EH (cell line): ENCODE measurements at places on chromosomes 3 and 15.
A peak's percentile ranks its signal among the peaks of the same experiment; 100 is the strongest.

GRCh38 chr15:39704235-39704634 is 78.4 kb downstream of the FSIP1 start:
- DNase-seq = no peak

DNA sequence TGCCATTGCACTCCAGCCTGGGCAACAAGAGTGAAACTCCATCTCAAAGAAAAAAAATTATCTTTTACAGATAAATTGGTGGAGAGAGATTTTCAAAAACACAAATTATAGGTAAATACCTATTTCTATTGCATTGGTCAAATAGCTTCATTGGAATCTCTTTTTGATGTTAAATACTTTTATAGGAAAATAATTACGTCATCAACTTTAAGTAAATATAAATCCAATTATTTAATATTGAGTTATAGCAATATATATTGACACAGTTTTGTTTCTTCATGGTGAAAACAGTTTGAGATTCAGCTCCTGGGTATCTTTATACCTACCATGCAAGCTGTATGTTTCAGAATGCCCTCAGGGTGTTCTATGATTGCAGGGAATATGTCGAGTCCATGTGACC is 172.1 kb downstream of the TP63 start:
- DNase-seq = no peak

GRCh38 chr3:128420289-128420688 is 46.4 kb downstream of the DNAJB8 start:
- DNase-seq = no peak

- DNase-seq = no peak
Measured at GRCh38 chr15:52151353-52151752, 38.8 kb upstream of the BCL2L10 start.

GRCh38 chr3:62453448-62453847 is 80.1 kb upstream of the FEZF2 start:
- no peak for DNase-seq

DNA sequence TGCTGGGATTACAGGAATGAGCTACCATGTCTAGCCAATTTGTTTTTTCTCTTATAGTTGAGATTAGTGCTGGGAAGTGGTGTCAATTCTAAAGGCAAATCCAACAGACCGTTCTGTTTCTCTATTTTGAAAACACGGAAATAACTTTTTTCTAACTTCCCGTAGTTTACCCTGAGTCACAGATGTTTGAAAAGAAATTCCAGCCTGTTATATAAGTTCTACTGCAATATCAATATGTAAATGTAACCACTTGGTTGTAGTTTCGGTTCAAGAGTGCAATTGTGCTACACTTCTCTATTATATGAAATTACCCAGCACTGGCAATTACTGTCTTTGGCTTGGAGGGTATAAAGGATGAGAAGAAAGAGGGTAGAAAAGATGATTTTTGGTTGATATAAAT is 22.3 kb upstream of the GNB4 start:
- DNase-seq = no peak

GRCh38 chr3:142878649-142879300 is 10.1 kb downstream of the PCOLCE2 start:
- no peak for DNase-seq

DNA sequence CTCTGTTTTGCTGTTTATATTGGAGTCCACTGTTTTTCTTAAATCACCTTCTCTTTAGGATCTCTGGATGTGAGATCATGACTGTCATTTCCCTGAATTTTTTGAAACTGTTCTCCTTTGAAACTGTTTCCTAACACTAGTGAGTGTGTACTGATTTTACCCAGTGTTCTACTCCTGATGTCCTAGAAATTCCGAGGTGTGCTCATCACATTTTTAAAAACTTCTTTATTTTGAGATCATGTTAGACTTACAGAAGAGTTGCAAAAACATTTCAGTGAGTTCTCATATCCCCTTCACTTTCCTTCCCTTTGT is 292.6 kb downstream of the NFKBIZ start:
- DNase-seq = no peak

GRCh38 chr15:42035435-42035761 is 14.6 kb upstream of the PLA2G4E start:
- DNase-seq = peak; percentile 55

DNA sequence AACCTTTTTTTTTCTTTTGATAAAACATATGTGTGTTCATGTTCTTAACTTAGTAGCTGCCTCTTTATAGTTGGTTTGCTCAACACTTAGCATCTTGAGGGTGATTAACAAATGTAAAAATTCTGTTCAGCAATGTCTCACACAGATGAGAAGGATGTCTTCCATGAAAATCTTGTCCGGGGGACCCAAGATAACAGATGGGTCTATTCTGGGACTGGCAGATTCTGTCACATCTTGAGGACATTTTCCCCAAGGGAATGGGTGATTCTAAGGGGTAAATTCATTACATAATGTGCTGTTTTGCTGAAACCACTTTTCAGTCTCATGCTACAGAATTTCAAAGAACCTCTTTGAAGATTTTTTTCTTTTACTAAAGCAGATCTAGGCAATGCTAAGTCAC is 342.2 kb downstream of the IGSF11 start:
- DNase-seq = no peak

DNA sequence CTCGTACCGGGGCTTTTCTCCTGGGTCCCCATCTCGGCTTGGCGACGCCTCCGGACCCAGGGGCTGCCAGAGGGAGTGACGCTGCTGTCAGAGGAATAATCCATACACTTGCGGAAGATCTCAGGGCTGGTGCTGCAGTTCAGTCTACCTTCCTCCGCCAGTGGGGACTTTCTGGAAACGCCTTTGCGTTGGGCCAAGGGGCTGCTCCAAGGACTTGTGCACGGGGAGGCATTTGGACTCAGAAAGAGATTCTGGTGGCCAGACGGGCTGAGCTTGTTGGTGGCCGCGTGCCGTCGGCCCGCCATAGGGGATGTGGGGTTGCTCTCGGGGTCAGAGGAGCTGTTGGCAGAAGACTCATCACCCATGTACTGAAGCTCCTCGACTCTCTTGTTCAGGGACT is 21.8 kb downstream of the LARP6 start:
- DNase-seq = no peak

DNA sequence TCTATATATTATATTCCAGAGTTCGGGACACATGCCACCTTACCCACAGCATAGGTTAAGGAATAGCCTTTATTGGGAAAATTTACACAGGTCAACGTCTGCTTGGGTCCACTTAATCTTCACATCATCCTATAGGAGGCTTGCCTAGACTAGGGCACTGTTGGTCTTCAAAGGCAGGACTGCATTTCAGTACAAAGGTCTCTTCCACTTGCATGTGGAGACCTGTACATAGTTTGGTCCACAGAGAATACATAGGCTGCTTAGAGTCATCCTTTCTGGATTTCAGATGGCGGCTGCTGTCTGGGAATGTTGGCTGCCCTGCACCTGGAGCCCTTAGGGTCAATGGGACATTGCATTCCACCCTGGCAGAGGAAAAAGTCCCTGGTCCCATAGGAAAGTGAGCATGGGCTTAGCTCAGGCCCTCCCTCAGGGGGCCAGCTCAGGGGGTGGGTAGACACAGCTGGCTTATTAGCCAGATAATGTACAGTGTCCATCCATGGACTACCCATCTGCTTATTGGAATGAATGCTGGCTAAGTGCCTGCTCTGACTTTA is 75.3 kb upstream of the TGFBR2 start:
- DNase-seq = no peak

GRCh38 chr15:55194256-55194655 is 2.5 kb downstream of the RSL24D1 start:
- no peak for DNase-seq
